H1 (cell line): ENCODE measurements at places on chromosomes 12 and 14.
A peak's percentile ranks its signal among the peaks of the same experiment; 100 is the strongest.

DNA sequence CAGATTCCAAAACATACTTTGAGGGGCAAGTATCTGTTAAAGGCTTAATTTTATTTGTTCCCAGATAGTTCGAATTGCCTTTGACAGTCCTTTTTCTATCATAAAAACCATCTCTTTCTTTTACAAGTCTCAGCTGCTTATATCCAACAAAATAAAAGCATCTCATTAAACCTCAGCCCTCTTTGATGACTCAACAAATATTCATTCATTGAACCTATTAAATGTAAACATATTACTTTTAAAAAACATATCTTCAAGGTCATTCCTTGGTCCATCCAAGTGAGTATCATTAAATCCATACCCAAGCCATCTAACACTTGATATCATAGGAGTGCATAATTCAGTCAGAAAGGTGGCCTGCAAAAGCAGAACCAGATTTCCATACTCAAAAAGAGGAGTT, 154.6 kb upstream of the BCL2L14 start:
- DNase-seq: no peak

DNA sequence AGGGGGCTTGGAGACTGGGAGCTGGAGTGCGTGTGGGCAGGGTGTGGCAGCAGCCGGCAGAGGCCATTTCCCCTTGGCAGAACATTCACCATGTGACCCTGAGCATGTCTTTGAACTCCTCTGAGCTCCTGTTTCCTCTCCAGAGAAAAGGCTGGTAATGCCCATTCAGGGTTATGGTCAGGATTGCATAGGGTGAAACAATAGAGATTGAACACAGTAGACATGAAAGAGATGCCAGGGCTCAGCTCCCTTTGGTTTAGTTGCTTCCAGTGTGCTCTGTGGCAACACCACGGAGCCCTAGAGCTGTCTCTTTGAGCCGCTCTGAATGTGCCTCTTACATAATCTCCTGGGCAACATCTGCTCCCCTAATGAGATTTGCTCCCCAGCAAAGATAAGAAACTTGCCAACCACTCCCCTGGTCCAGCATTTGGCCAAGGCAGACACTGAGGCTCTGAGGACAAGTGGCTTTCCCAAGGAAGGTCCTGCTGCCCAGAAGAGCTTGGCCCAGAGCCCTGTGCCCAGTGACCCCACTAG, 4.6 kb downstream of the IFI27 start:
- no peak for DNase-seq

GRCh38 chr14:95258754-95259593, 60.7 kb downstream of the CLMN start:
- DNase-seq: no peak

GRCh38 chr12:1993871-1994371, 10.3 kb downstream of the DCP1B start:
- DNase-seq: no peak

DNA sequence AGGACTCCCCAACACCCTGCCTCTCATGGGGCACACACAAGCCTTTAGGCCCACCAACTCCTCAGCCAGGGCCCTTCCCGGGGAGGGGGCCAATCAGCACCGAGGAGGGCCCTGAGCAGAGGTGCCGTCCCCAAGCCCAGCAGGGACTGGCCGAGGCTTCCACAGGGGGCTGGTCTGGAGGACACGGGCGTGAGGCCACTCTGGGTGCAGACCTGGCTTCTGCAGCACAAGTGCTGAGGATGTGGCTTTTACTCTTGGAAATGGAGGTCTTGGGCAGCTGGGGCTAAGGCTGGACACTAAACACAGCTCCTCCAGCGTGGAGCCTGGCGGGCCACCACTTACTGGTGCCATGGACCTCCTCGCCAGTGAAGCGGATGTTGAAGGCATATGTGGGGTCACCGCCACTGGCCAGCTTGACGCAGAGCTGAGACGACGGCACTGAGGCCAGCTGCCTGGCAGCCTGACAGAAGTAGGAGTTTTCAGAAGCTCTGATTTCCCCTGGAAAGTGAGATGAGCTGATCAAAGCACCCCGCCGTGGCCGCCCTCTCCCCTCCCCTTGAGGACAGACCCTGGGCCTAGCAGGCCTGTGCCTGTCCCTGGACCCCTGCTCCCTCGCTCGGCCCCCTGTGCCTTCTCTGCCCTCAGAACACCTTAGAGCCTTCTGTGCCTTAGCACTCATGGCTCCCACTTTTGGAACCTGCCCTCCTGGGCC, 44.0 kb downstream of the TRAFD1 start:
- no peak for DNase-seq

DNA sequence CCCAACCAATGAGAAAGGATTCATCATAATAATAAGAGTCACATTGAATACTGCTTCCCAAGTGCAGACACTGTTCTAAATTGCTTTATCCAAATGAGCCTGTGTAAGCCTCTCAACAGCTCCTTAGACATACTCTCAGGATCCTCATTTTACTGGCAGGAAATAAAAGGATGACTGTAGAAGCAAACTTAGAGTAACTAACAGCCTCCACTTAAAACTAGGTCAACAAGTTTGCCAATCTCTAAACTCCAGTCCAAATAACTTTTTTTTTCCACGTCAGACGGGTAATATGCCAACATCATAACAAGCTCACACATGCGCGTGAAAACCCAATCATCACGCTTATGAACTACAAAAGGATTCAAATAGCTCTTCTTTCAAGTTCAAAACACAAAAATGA, 15.3 kb upstream of the DPF3 start:
- DNase-seq: no peak

- DNase-seq: no peak
These were observed 355.8 kb upstream of the RGS6 start for GRCh38 chr14:71576472-71576871.

- no peak for DNase-seq
These were observed at the start of gene AGAP2 for GRCh38 chr12:57738661-57739237. AGAP2 (minus strand) TSS chr12:57738742; CDS start chr12:57738246, 496 bp downstream.

DNA sequence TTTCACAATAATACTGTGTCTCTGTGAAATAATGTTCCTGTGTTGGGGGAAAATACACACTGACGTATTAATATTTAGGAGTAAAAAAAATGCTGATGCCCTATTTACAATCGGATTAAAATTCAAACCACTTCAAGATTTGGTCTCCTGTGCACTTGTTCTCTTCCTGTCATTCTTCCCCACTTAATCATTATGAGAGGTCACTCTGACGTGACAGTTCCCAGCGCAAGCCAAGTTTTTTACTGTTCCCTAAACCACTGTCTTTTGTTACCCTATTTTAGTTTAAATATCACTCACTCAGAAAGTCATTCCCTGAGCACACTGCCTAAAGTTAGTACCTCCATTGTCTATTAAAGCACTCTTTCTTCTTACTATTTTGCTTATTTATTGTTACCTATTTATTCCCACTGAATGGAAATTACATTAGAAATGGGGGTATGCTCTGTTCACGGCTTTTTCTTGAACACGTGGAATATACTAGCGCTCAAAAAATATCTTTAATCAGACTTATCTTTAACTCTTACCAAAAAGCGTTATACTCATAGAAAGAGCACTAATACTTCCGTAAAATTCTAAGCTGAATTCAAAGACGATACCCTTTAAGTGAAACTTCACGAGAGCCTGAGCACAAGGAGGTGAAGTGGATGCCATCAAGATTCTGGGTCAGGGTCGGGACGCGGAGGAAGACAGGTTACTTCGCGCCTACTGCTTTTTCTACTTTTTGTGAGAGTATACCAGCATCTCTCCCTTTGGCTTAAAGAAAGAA, 670 bp upstream of the PSMA3 start:
- DNase-seq: no peak

DNA sequence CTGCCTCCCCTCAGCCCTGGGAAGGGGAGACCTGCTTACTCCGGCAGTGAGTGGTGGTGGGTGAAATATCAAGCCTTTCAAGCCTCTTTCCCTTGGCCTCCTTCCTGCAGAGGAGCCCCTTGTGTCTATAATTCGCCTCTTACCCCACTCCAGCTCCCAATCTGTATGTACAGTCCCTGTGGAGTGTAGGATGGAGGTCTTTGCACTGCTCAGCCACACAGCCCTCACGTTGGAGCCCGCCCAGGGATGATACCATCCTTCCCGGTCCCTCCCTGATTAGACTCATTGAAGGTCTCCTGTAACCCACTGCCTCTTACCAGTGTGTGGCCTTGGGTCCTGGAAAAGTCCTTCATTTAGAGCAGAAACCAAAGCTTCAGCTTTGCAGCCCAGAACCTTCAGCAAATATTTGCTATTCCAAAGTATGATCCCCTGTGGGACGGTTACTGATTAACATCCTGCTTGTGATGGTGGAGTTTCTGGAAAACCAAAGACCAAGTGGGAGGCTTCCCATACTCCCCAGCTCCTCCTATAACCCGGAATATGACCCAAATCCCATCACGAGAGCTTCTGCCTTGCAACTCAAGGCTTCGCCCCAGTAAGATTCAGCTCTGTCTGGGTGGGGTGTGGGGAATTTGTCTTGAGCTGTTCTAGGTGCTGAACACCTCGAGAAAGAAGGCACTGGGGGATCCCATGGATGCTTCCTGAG, at the start of gene SERPINA10:
SERPINA10 (minus strand) TSS at position 397 of the 706 bp plus-strand sequence. CDS start 2,675 bp downstream, outside the sequence.
- DNase-seq: no peak

- DNase-seq: no peak
These were observed 114.2 kb downstream of the TTC6 start for GRCh38 chr14:37709419-37710195.

DNA sequence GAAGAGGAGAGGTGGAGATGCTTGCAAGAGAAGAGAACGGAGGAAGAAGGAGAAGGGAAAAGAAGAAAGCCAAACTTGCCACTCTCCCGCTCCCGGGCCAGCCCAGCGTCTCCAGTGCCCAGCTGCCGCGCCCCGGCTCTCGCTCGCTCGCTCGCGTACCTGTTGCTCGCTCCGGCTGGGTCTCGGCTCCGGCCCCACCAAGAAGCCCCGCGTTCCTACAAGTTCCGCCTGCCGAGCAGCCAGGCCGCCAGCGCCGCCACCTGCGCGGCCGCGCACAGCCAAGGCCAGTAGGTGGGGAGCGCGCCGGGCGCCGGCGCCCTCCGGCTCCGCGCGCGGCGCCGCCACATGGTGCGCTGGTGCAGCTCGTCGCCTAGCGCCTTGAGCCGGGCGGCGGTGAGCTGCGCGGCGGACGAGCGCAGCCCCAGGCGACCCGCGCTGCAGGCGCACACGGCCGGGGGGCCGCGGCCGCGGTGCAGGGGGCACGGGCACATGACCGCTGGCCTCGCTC, 370 bp downstream of the HRK start:
- peak; percentile 75 for DNase-seq

GRCh38 chr12:50057000-50057841, at the start of gene ASIC1:
ASIC1 (plus strand) TSS chr12:50057596; CDS start chr12:50058767, 1,171 bp downstream.
- peak; percentile 78 for DNase-seq

- DNase-seq: no peak
These were observed 48.7 kb downstream of the BEGAIN start for GRCh38 chr14:100538351-100539002.
